ENCODE measurements at places on chromosomes 7 and 10.
A peak's percentile ranks its signal among the peaks of the same experiment; 100 is the strongest.

DNA sequence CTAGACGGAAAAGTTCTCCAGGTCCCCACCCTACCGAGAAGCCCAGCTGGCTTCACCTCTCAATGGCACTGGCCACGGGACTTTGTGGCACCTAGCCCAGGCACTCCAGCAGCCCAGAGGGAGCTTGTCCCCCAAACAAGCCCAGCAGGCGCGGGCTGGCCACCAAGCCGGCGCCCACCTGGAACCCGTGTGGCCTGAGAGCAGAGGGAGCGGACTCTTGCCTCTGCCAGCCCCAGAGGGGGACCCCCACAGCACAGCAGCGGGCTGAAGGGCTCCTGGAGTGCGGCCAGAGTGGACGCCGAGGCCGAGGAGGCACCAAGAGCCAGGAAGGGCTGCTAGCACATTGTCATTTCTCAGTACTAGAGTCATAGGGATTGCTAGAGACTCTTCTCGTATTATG, 671.4 kb downstream of the CNTNAP2 start:
- no peak for DNase-seq

DNA sequence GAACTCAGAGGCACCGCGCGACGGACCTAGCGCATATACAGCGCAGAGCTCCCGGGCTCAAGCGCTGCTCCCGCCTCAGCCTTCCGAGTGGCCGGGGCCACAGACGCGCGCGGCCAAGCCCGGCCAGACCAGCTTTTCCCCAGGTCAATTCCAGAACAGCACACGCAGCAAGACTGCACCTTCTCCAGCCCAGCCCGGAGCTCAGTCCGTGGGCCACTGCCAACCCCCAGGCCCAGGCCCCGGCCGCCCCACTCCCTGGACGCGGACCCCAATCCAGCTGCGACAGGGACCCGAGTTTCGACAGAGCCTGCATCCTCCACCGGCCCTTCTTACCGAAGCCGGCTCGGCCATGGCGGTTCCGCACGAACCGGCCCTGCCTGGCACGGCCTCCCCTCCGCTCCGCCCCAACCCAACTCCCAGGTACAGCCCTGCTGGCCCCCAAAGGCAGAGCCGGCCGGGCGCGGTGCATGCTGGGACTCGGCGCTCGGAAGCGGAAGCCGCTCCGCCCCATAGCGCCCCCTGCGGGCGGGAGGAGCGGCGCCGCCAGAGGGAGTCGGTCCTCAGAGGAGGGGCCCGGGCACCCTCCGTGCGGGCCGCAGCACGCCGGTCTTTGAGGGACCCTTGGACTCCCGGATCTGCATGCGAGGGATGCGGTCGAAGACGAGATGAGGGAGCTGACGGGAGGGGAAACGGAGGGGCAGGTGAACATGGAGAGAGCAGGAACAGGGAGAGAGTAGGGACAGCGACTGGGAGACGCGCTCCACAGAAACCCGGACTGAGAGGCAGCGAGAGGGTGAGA, at the start of gene ZNF425:
TSS of gene ZNF425 (minus strand) at position 462 of the 799 bp plus-strand sequence. CDS start at position 351, 111 bp downstream.
- peak; percentile 98 for DNase-seq

GRCh38 chr7:117706210-117706609, 167.0 kb downstream of the CTTNBP2 start:
- DNase-seq, result no peak

GRCh38 chr10:130806426-130806825, 505.1 kb downstream of the TCERG1L start:
- DNase-seq, result no peak

DNA sequence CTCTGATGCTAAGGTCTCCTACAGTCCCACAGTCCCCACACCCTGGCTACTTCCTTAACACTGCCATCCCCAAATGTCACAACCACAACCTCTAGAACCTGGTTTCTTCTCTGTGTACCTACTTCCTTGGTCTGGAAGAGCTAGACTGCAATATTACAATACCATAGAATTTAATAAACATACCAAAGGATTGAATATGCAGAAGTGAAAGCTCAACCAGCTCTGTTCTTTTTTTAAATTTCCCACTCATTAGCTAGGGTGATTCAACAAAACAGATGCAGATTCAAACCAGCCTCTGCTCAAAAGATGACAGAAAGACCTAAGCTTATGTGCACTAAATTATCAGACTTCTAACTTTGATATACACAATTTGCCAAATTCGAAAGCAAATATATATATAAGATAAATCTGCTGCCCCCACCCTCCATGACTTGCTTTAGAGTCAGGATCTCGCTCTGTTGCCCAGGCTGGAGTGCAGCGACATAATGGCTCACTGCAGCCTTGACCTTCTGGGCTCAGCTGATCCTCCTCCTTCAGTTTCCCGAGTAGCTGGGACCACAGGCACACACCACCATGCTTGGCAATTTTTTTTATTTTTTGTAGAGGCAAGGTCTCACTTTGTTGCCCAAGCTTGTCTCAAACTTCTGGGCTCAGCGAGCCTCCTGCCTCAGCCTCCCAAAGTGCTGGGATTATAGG, 212.6 kb downstream of the CHCHD3 start:
- no peak for DNase-seq

GRCh38 chr7:45582136-45582749, 8.1 kb downstream of the ADCY1 start:
- DNase-seq, result no peak

GRCh38 chr10:31929261-31930022, 811 bp upstream of the ARHGAP12 start:
- no peak for DNase-seq
